ENCODE measurements at places on chromosomes 2 and 18.

DNA sequence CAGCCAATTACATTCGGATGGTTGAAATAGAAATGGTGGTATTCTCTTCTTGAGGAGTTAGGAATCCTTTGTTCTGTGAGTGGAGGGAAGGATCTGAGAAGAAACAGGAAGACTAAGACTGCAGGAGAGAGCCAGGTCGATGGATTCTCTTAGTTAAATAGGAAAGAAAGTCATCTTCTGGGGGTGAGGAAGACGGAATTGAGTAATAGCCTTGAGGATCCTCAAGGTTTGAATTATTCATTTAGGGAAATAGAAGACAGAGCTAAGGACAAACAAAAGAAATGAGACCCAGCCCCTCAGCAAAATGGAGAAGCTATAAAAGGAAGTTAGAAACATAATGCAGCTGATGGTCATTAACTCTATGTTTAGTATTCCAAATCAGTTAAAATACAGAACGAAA is 1.8 kb downstream of the LAPTM4A start:
- DNase-seq, result no peak

- DNase-seq, result no peak
These were observed 920.9 kb downstream of the NRXN1 start for GRCh38 chr2:50111067-50111466.

- peak; percentile 95 for DNase-seq
These were observed 115.1 kb downstream of the DTNB start for GRCh38 chr2:25558262-25558661.

GRCh38 chr2:216920143-216920876 is 60.4 kb upstream of the TNP1 start:
- DNase-seq, result no peak

DNA sequence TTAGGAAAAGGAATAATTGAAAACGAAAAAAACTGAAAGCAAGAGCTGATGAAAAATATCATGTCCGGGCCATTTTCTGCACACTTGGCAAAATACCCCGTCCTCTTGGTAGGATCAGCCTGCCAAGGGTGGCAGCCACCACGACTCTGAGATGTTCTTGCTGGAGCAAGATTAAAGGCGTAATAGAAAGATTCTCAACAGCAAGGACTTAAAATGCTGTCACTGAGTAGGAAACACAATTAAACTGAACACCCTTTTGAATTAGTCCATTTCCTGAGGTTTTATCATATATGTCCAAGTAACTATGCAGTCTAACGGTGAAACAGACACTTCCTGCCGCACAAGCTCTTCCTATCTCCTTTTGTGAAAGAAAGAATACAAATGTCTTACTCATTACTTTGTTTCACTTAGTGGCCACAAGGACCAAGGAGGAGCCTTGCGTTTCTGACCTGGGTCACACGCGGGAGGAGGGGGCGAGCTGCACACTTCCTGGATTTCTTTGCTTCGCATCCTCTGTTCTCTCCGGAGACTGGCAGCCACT is 222.7 kb downstream of the PIEZO2 start:
- no peak for DNase-seq

- peak; percentile 56 for DNase-seq
These were observed 88.2 kb downstream of the PLB1 start for GRCh38 chr2:28583899-28584553.

All from T-helper 2 cell (primary cell).